HFF-Myc (cell line): ENCODE measurements at places on chromosomes 2 and 18.

GRCh38 chr18:24373328-24373727 lies 24.3 kb downstream of the OSBPL1A start:
- no peak for DNase-seq

GRCh38 chr2:210956101-210956500 lies 399.7 kb downstream of the CPS1 start:
- no peak for DNase-seq

- no peak for DNase-seq
These were observed 259.2 kb downstream of the CELF4 start for GRCh38 chr18:37306432-37306831.

- DNase-seq: peak; percentile 48
These were observed 229.1 kb upstream of the RBBP8 start for GRCh38 chr18:22703883-22704585.

GRCh38 chr2:149908726-149909683 lies 321.4 kb upstream of the MMADHC start:
- no peak for DNase-seq

- DNase-seq: peak; percentile 55
These were observed 233.5 kb upstream of the ATP5MC3 start for GRCh38 chr2:175414882-175415487.

GRCh38 chr2:1769703-1770422 lies 25.5 kb upstream of the PXDN start:
- DNase-seq: peak; percentile 25

- no peak for DNase-seq
These were observed 170.1 kb downstream of the DCC start for GRCh38 chr18:52510139-52510538.

DNA sequence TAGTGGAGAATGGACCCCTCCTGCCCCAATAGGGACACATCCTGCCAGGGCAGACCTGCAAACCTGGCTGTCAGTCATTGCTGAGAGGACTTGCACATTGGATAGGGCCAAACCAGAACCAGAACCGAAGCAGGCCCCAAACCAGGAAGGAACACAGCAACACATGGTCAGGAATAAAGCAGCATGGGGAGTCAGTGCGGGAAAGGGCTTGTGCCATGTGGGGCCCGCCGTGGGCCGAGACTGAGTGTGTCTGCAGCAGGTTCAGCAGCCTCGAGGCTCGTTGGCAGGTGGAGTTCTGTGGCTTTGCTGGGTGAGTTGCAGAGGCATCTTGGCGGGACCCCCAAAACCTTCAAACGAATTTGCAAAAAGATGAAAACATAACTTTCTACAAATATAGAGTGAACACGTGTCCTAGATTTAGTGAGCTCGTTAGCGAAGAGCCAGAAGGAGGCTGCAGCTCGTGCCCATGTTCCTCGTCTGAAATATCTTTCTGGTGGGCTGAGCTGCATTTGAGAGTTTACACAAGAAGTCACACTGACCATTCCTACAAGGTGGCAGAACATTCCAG lies 44.9 kb upstream of the LDLRAD4 start:
- no peak for DNase-seq

GRCh38 chr2:71548646-71549425 lies 95.5 kb downstream of the DYSF start:
- DNase-seq: peak; percentile 52

DNA sequence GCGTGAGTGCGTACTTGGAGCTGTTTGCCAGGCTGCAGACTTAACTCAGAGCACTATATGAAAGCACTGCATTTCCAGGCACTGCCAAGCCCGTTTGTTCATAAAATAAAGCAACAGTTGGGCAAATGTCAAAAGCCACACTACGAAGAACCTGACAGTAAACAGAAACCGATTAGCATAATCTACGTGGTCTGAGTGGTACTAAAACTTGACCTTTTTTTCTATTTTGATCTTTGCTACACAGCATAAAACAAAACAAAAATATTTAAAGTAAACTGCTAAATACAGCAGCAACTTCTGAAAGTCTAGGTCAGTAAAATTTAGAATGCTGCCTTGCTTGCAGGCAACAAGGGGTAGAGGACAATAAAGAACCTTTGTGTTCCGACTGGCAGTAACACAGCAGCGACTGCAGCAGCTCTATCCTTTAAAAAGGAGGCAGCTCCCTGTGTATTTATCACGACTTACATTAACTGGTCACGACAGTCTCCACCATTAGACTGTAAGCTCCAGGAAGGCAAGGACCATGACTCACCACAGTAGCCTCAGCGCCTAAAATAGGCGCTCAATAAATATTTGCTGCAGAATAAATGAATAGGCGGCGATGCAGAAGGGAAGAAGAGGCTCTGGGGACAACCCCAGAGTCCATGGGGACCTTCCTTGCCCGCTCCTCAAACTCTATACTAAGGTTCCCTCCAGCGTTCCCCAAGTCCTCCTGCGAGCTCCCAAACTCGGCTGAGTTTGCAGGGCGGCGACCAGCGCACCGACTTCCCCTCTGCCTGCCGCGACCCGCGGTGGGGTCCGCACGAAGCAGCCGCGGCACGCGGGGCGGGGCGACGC lies 902 bp downstream of the SS18 start:
- DNase-seq: no peak

DNA sequence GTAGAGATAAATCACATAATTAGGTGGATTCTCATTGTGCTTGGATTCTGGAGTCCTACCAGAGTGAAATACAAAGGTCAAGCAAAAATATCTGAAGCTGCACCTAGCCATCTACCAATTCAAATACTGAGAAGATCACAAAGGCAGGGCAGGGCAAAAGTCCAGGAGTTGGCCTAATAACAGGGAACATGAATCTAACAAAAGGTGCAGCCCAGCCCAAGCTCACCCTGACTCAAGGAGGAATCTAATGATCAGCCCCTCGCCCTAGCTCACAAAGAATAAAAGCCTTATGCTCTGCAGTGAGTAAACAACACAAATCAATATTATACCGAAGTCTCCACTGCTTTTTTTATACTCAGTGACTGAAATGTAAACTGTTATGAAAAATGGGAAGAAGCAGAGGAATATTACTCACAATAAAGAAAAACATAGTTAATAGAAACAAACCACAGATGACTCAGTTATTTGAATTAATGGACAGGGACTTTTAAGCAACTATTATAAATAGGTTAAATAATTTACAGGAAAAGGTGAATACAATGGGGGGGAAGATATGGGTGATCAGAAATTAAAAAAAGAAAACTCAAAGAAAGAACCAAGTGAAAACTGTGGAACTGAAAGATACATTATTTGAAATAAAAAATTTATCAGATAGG lies 49.5 kb downstream of the ANTXR1 start:
- no peak for DNase-seq

- DNase-seq: no peak
These were observed 775 bp downstream of the SNED1 start for GRCh38 chr2:240998995-240999791.

GRCh38 chr18:58496231-58496630 lies 132.7 kb downstream of the ALPK2 start:
- no peak for DNase-seq

GRCh38 chr18:74291771-74292540 lies at the start of gene CYB5A:
Gene CYB5A (minus strand): TSS chr18:74291963. CDS start chr18:74291875, 88 bp downstream.
- peak; percentile 83 for DNase-seq

GRCh38 chr2:202378001-202378400 lies 1.9 kb downstream of the BMPR2 start:
- no peak for DNase-seq

DNA sequence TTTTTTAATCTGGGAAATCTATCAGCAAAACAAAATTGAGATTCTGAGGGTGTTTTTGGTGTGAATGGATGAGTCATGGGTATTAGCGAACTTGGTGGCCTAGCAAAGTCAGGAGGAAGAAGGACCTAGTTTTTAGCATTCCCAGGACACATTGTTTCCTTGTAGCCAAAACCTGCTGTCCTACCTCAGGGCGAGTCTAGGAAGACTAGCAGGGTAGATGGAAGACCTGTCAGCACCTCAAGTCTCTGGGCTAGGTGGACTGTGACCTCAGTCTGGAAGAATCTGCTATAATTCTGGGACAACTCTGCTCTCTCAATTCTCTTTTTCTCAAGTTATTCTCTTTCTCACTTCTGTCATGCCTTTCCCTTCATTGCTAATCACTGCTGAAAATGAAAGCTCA lies 1399.3 kb upstream of the LRRTM1 start:
- DNase-seq: no peak

DNA sequence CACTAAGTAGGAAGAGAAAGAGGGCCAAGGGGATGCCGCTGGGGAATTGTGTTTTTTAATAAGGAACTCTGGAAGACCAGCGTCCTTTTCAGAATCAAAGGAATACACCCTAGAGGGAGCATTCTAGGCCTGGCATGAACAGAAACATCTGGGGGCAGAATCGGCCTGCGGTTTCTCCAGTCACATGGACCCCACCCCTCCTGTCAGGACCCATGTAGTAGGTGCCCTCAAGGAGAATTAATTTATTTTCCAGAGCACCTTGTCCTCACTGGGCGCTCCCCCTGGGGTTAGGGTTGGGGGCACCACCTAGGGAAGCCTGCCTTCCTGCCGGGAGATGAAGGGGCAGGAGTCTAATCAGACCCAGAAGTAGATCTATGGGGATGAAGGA lies 44.2 kb downstream of the TMEM37 start:
- no peak for DNase-seq

GRCh38 chr2:119940856-119941255 lies 72.0 kb upstream of the EPB41L5 start:
- DNase-seq: no peak

DNA sequence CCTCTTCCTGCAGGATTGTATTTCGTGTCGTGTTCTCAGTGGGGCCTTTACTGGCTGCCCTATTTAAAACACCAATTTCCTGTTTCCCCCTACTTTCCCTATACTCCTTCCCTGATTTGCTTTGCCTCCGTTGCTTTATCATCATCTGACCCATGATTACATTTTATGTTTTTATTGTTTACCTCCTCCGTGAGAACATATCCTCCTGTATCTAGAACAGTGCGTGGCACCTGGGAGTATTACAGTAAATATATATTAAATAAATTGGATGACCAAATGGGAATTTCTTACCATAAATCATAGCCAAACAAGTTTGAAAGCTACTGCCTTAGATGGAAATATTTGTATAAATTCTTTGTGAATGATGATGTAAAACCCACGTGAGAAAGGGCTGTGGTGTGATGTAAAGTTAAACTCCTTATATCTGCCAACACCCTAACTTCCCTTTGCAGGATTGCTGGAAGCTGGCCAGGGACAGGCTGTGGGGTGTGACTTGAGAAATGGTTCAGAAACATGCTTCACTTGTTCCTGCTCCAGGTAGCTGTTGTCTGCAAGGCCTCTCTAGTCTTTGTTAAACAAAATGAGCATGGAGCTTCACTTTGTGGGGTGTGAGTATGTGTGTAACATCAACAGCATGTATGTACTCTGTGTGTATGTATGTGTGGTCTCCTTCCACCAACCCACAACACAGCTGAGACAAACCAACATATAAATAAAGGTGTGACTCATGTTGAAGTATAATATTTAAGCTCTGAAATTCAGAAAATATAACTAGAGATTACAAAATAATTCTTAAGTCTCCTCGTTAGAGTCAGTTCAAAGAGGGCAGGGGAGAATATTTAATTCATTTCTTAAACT lies 40.3 kb downstream of the LHCGR start:
- no peak for DNase-seq

GRCh38 chr2:236250286-236250685 lies 13.9 kb downstream of the ASB18 start:
- DNase-seq: no peak

- no peak for DNase-seq
These were observed 10.2 kb downstream of the ZNF514 start for GRCh38 chr2:95149397-95149984.

DNA sequence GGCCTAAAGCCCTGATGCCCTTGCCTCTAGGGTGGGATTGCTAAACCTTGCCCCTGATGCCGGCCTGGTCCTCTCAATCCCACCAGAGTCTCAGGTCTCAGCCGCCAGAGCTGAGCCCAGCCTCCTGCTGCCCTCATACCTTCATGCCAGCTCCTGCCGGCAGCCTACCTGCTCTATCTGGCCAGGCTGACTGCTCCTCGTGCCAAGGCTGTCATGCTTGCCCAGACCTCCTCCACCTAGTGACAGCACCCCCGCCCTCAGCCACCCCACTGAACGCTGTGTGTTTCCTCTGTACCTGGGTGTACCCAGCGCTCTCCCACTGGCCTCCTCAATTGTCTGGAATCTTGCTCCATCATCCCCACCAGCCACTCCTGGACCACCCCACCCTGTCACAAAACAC lies 120.1 kb downstream of the CACNB4 start:
- no peak for DNase-seq

DNA sequence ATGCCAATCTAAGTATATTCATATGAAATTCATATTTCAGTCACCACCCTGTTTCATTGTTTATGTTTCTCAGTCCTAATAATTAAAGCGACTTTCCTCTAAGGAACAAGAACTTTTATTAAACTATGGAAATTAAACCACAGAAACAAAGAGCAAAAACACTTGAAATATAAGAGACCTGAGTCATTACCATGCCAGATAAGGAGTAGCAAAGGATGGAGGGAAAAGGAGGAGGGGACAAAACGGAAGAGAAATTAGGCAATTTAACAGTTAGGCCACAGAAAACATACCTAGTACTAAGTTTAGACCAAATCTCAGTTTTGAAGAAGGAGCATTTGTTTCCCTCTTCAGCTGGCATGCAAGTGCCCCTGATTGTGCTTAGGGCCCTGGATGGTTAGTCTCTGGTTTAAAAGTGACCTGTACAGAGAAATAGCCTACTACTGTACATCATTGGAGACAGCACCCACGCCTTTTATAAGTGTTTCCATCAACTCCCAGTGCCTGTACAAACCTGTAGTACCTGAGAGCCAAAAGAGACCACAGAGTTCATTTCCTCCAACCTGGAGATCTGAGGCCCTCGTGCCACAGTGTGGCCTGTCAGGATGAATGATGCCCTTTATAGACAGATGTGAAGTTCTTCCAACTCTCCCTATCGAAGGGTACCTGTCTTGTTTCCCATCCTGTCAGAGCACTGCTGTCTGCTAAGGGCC lies 74.5 kb downstream of the SPATS2L start:
- DNase-seq: no peak

DNA sequence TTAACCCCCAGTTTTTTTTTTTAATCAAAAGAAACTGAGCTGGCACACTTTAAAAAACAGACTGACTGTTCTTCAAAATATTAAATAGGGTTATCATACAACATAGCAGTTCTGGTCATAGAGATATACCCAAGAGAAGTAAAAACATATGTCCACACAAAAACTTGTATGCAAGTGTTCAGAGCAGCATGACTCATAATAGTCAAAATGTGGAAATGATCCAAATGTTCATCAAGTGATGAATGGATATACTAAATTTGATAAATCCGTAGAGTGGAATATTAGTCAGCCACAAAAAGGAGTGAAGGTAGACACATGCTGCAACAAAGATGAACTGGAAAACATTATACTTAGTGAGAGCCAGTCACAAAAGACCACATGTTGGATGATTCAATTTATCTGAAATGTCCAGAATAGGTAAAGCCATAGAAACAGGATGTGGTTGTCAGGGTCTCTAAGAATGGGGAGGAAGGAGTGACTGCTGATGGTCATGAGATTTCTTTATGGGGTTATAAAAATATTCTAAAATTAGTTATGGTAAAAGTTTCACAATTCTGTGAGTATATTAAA lies 5.1 kb downstream of the SMIM21 start:
- no peak for DNase-seq

DNA sequence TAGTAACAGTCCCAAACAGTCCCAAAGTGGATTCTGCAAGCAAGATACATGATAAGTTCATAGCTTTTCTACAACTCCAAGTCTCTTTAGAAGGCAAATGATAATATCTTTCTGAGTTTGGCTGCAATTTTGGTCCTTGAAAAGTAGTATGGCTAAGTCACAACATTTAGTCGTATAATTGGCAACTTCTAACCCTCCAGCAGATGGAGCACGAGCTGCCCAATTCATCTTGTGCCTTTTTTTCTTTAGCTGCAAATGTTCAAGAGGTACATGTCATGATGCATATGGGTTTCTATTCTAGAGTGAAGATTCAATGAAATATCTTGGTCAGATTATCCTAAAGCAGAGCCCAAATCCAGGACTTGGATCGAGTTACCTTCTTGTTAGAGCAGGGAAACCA lies 127.0 kb upstream of the KLHL14 start:
- DNase-seq: no peak
